ENCODE measurements at places on chromosomes 2 and 18.

- no peak for DNase-seq
Observed at GRCh38 chr18:69097349-69097748, 299.5 kb downstream of the CCDC102B start.

GRCh38 chr2:69353360-69353759 is 33.7 kb downstream of the GFPT1 start:
- no peak for DNase-seq

DNA sequence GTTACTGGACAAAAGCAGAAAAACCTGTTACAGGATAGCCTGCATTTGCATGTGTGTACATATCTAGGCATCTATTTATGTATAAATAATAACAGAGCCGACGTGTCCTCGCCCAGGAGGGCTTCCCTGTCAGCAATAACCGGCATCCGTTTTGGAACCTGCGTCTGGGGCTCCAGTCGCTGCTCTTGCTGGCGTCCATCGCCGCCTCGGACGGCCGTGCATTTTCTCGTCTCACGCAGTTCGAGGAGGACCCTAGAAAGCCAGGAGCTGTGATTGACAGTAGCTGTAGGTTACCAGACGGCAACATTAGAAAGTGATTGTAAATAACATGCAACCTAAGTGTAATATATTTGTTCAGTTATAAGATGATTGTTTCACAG is 132.6 kb downstream of the NFATC1 start:
- DNase-seq = no peak

DNA sequence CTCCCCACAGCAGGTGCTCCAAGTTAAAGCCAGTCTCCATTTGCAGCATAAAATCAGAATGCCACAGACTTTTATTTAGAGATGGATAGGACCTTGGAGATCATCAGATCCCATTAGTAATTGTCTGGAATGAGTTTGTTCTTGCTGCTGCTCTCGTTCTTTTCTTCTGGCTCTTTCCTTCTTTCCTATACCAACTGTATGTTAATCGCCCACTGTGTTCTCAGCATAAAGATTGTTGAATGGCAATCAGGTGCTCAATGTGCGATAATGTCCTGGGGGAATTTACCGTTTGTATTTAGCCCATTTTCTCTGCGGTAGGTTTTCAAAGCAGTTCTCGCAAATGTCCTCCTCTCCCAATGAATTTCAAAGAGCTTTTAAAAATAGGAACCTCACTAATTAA is 3.3 kb downstream of the GPR39 start:
- DNase-seq = no peak

- peak; percentile 27 for DNase-seq
Observed at GRCh38 chr18:48161191-48161910, 230.9 kb upstream of the SMAD2 start.

DNA sequence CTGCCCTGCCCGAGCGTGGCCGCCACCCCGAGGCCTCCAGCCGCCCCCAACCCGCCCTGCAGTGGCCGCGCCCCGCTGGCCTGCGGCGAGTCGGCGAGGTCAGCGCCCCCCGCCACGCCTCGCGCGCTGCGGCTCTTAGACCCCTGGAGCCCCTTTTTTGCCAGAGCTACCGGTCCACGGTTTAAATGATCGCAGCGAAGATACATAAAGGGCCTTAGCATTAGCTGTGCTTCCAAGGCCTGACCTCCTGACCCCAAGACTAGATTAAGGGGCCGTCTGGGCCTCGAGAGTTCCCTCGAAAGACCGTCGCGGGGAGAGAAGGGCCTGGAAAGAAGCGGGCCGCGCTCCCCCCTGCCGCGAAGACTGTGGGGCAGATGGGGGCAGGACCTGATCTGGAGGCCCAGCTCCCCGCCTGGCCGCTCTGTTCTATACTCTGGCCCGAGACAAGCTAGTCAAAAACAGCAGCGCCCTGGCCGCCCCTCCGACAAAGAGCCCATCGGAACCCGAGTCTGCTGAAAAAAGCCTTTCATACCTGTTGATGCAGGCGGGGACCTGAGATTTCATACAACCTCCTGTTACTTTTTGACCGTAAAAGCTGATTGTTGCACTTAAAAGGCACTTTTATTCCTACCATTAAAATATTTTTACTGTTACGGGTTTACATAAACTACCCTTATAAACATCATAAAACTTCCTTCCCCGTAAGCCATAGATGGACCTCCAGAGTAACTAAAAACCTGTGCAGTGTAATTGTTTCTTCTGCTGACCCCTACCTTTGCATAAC is 68.7 kb upstream of the PSMD14 start:
- no peak for DNase-seq

GRCh38 chr2:52220393-52220792 is 1188.5 kb upstream of the NRXN1 start:
- DNase-seq = no peak

DNA sequence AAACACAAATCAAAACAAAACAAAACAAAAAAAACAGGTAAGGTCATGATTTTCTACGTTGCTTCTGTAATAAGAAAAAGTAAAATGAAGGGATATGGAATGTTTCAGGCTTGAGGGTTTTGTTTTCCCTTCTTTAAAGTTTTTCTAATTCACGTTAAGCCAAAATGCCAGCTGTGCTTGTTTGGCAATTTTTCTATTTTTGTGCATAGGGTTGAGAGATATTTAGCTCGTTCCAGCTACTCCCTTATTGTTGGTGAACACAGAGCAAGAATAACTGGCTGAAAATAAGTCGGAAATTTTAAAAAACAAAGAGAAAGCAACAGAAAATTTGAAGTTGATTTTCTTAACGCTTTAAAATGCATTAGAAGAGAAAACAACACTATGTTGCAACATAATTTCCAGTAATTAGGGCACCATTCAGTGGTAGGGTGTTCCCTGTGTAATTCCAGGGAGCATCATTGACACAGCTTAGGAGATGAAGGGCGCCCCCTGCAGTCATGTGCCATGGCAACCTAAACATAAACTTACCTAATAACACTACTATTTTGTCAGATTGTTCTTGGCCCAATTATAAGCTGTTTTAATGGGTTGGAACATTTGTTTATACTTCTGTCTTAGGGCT is 99.5 kb downstream of the DTNA start:
- DNase-seq = no peak

- no peak for DNase-seq
Observed at GRCh38 chr2:37792366-37792765, 120.9 kb upstream of the CDC42EP3 start.

- no peak for DNase-seq
Observed at GRCh38 chr2:215772634-215773563, 240.5 kb downstream of the MREG start.

GRCh38 chr18:65547046-65547445 is 203.8 kb upstream of the CDH7 start:
- DNase-seq = no peak

- DNase-seq = no peak
Observed at GRCh38 chr2:37052600-37053332, 31.4 kb downstream of the HEATR5B start.

- no peak for DNase-seq
Observed at GRCh38 chr2:860259-860855, 90.3 kb upstream of the SNTG2 start.

- DNase-seq = no peak
Observed at GRCh38 chr2:19575641-19576040, 217.2 kb upstream of the OSR1 start.

- DNase-seq = no peak
Observed at GRCh38 chr18:10804126-10804525, 278.3 kb downstream of the NAPG start.

GRCh38 chr18:42274488-42275137 is 319.6 kb downstream of the PIK3C3 start:
- no peak for DNase-seq

DNA sequence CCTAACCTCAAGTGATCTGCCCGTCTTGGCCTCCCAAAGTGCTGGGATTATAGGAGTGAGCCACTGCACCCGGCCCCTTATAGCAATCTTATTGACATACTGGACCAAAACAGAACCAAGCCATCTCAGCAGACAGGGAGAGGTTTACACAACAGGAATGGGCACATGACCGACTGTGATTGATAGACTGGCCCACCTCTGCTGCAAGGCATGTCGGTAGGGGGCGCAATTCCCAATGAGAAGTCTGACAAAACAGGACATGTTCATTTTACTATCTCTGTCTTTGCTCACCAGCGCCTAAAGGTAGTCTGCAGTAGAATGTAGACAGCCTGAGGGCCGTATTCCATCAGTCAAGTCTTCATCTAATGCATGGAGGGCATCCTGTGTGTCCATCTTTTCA is 2.0 kb downstream of the LYPD6B start:
- no peak for DNase-seq

DNA sequence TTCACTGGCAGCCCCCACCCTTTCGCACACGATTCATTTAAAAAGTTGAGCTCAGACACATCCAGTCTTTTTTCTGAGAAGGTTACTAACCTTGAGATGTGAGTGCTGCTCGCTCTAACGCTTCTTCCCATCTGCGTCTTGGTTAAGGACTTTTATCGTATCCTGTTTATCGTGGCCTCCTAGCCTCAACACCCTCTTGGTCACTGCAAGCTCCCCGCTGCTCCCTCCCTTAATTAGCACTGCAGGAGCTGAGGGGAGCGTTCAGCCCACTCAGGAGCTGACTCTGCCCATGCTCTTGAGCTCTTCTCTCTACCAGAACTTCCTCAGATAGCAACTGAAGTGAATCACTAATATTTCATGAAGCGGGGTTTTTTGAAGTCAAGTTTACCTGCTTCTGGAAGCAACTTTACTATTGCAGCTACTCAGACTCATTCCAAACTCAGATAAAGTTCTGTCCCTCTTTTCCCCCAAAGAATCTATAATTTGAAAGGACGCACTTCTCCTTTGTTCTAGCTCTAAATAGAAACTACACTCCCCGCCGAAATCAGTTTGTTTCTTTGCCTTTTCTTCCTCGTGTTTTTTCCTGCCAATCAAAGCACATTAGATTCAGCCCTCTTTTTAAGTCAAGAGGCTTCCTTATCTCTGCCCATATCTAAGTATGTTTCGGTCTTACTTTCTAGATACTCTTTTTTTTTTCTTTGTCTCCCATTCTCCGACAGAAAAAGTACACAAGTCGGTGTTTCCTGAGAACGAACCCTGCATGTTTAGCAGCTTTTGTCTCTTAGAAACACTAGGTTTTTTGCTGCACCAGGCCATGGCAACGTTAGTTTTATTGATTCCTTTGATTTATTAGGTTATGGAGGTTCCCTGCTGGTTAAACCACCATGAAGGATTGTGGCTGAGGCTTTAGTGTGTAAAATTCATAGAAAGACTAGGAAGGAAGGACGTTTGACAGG is 9.3 kb upstream of the CD226 start:
- DNase-seq = no peak

- DNase-seq = no peak
Observed at GRCh38 chr2:179417436-179417949, 152.9 kb upstream of the SESTD1 start.

DNA sequence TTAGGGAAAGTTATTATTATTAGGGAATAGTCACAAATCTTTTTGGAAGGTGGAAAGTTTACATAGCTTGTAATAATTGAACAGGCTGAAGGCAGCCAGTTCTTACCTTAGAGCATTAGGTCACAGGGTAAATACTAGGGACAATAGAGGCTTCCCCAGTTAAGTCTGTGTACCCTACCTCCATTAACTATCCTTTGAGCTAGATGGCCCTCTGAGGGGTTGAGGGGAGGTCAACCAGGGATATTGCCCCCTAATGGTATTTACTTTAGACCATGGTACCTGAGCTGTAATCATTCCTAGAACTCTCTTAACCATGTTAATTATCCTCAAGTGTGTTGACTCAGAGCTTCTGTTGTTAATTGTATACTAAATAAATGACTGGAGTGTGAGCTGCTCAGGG is 120.5 kb upstream of the SCN7A start:
- no peak for DNase-seq

- no peak for DNase-seq
Observed at GRCh38 chr18:50203801-50204604, 9.1 kb upstream of the MYO5B start.

DNA sequence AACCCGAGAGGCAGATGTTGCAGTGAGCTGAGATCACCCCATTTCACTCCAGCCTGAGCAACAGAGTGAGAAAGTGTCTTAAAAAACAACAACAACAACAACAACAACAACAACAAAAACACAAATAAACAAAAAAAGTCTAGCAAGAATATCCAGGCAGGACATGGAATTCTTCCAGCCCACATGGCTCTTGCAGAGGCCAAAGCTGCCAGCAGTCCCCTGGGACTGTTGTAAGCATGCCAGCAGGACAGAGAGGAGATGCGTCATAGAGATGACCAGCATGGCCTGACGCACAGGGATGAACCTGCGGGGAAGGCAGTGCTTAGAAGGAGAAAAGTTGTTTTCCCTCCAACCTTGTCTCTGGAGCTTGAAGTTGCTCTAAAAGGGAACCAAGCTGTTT is 182.3 kb upstream of the PGAP1 start:
- DNase-seq = no peak

- no peak for DNase-seq
Observed at GRCh38 chr2:121000804-121001203, 265.1 kb downstream of the GLI2 start.

DNA sequence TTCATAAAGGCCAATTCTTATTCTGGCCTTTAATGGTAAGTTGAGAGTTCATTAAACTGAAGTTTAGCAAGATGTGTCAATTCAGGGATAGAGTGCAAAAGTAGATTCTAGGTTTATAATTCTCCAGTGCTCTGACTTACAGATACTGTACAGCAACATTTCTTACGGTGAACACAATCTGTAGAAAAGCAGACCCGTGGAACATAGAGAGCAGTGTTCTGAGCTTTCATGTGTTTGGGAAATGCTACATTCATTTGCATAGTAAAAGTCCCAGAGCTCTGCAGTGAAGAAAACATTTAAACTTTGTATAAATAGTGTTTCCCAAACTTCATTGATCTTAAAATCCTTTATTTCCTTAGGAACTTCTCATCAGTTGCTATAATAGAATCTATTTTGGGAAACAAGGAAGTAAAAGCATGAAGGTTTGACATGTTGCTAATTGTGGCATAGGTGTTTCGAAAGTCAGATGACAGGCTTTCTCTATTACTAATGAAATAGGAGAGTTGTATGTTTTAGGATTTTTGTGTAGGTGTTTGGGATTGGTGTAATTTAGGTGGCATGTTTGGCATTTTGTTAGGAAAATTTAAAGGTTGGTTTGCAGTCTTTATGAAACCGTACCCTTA is 138.2 kb downstream of the ASXL3 start:
- DNase-seq = no peak

DNA sequence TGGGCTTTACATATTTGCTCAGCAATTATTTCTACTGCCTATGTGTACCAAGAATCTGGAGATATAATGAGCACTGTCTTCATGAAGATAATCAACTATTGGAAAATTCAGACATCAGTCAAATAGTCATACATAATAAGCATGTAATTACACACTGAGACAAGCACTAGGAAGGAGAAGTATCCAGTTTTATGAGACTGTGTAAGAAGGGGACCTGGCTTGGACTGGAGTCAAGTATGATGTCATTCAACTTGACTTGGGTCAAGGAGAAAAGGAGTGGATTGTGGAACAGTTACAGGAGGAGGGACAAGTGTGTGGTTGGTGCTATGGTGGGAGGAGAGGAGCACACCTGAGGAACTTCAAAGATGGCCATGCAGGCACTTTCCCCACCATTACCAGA is 419.8 kb upstream of the TRIB2 start:
- DNase-seq = no peak

- no peak for DNase-seq
Observed at GRCh38 chr2:2619995-2620394, 288.9 kb upstream of the MYT1L start.

GRCh38 chr2:84957771-84958134 is 13.2 kb upstream of the KCMF1 start:
- no peak for DNase-seq

GRCh38 chr2:26395394-26395793 is 6.3 kb upstream of the DRC1 start:
- no peak for DNase-seq

All from stimulated activated CD8-positive, alpha-beta memory T cell treated with anti-CD3 and anti-CD28 coated beads, Interleukin-7, amount 100 ng/mL, for 1 hour (primary cell).